Prostate gland (tissue), 2 donors: ENCODE measurements at places on chromosomes 12 and 14. TPM values are rescaled to one million over a fixed set of nuclear protein-coding genes. Genes with fewer than 3 reads are reported as not detected.

- DNase-seq = no peak
Measured at GRCh38 chr12:119052001-119052400, 70.7 kb downstream of the SRRM4 start.

GRCh38 chr12:109876406-109876805 lies 3.9 kb downstream of the GLTP start:
- no peak for DNase-seq

DNA sequence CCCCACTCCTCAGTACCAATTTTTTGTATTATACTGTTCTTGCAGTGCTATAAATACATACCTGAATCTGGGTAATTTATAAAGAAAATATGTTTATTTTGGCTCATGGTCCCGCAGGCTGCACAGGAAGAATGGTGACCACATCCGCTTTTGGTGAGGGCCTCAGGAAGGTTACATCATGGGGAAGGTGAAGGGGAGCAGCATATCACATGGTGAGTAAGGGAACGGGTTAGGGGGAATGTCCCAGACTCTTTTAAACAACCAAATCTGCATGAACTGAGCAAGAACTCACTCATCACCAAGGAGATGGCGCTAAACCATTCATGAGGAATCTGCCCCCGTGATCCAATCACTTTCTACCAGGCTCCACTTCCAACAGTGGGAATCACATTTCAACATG lies 40.0 kb downstream of the OSBPL8 start:
- DNase-seq = no peak

GRCh38 chr14:81005540-81006228 lies 50.3 kb downstream of the TSHR start:
- DNase-seq = no peak

- no peak for DNase-seq
Measured at GRCh38 chr12:75943730-75944096, 87.9 kb downstream of the PHLDA1 start.

DNA sequence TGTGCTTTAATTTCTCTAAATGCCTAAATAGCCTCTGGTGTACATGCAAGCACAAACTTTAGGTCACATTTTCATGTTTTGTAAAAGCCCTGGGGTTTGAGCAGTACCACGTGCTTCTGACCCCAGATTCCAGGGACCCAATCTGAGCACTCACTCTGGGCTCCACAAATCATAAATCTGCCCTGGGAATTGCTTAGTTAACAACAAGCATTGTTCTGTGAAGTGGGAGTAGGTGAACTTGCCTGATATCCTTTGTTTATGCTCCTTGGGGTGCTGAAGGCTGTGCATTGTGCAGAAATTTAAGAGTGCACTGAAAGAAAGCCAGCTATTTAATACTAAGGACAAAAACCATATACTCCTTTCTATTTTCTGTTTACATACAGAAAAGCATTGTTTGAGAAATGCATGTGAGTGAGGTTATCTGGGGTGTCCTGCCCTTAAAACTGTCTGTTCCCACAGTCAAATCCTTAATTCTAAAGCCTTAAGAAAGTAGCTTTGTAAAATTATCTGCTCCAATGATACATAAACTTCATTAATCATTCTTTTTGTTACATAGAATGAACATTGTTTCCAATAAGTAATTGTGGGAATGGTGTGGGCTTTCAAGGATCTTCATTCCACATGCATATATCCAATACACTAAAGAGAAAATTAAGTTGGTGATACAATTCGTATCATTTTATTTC lies 258.6 kb upstream of the NPAS3 start:
- no peak for DNase-seq

- DNase-seq = peak; percentile 25
Measured at GRCh38 chr12:91326058-91327027, 143.7 kb upstream of the DCN start.

GRCh38 chr12:23533265-23533664 lies 416.2 kb downstream of the SOX5 start:
- no peak for DNase-seq

The SLC8A3 gene
- 0.77 TPM for total RNA-seq

The ALDH1L2 gene
- total RNA-seq = 2.6 TPM
